GM04504 (cell line): ENCODE measurements at places on chromosomes 6 and 20.

DNA sequence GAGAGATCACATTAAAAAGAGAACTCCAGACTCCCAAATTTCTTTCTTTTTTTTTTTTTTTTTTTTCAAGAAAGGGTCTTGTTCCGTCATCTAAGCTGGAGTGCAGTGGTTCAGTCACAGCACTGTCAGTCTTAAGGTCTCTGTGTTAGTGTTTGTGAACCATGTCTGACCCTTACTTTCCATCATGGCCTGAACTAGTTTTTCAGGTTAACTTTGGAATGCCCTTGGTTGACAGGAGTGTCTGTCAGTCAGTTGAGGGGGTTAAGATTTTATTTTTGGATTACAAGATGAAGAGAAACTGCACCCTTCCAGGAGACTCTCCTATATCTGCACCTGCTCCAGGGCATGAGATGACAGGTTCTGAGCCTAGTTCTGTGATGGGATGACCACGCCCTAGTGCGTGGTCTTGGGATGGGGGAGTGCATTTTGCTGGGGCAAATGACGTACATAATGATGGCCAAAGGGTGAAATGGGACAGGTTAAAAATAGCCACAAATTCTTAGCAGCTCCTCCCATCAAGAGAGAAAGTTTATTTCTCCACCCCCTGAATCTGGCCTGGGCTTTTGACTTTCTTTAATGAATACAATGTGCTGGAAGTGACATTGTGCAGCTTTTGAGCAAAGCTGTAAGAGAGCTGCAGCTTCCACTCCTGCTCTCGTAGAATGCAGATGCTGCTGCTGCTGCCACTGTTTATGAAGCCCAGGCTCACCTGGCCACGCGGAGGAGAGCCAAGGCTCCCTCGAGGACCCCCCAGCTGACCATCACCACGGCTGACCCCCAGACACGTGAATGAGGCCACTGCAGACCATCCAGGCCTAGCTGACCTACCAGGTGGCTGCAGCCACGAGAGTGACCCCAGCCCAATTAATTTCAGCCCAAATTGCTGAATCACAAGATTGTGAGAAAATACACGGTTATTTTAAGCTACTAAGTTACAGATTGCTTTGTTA lies 29.7 kb upstream of the FAM50B start:
- DNase-seq, result no peak

- DNase-seq, result no peak
These were observed 164.2 kb downstream of the PHF3 start for GRCh38 chr6:63799813-63800212.

DNA sequence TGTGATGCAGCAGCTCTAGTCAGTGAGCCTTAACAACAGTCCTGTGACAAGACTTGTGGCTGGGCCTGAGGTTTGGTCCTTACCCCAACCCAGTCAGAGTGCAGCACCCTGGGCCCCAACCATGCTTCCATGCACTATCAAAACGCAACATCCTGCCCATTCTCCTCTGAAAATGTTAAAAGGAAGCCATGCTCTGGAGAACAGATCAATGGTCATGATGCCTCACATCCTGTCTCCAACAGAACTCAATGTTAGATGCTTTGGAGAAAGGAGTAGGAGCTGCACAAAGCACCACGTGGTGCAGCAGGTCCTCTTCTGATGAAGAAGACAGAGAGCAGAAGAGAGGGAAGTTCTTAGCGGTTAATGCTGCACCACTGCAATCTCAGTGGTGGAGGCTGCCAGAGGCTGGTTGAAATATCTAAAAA lies 41.9 kb downstream of the TRAM2 start:
- DNase-seq, result no peak

DNA sequence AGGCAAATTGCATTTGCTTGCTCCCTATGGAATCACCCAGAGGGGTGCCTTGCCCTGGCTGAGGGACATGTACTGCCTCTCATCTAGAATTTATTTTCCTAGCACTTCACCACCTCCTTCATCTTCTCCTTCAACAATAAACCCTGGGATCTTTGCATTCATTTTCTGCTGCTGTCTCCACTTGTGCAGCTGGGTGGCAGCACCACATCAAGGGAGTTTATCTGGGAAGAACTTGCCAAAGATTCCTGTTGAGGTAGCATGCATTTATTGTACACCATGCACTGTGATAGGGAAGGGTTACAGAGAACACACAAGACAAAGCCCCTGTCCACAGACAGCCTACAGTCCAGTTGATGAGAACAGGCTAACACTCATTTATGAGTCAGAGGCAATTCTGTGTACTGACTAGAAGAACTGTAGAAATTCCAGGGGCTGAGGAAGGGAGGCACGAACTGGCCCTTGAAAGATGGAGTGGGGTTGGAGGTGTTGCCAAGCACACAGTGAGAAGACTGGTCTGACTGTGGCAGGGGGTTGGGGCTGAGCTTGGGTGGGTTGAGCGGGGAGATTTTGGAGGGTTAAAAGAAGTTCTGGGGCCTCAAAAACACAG lies 17.5 kb downstream of the C20orf173 start:
- no peak for DNase-seq

GRCh38 chr6:144314003-144314485 lies 28.9 kb downstream of the UTRN start:
- DNase-seq, result no peak

DNA sequence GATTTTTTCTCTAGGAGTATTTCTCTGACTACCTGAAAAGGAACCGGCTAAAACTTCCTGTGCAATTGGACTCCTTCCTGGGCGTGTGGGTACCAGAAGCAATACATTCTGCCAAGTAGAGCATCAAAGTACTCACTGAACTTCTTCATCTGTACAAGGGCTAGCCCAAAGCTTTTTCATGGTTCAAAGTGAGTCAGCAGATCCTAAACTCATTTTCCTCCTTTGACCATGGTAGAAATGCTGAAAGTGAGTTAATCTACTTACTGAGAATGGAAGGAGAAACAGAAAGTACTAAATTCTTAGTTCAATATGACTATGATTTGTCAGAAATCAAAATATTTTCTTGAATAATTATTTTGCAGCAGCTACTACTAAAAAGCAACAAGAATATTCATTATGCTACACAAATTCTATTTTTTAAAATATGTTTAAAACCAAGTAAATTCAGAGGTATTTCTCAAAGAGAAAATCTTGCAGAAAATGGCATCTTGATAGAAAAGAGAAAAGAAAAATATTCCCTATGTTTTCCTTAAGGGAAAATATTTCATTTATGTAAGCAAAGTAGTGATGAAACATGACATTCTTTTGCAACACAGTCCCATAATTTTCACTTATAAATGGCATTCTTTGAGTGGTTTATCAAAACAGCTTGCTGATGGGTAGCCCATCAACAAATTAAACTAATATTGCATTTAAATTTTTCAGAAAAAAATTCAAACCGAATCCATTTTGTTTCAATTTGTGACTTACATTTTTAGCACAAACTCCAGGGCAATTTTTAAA lies 3.7 kb upstream of the BEND6 start:
- DNase-seq, result no peak

GRCh38 chr6:132365281-132365907 lies 35.9 kb downstream of the MOXD1 start:
- DNase-seq, result no peak

- no peak for DNase-seq
These were observed 111.2 kb downstream of the KCNQ5 start for GRCh38 chr6:72733045-72733444.

DNA sequence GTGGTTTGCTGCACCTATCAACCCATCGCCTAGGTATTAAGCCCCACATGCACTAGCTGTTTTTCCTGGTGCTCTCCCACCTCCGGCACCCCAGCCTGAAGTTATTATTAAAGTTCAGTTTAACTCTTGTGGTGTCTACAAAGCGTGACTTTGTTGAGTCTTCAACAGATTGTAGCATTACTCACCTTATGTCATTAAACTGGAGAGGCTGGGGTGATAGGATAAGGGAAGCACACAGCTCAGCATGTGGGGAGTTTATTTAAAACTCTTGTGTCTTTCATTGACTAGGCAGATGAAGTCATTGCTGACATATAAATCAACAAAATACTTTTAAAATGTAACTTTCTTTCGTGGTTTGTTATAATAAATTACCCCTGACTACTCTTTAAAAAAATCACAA lies 84.7 kb upstream of the GCM1 start:
- DNase-seq, result no peak

DNA sequence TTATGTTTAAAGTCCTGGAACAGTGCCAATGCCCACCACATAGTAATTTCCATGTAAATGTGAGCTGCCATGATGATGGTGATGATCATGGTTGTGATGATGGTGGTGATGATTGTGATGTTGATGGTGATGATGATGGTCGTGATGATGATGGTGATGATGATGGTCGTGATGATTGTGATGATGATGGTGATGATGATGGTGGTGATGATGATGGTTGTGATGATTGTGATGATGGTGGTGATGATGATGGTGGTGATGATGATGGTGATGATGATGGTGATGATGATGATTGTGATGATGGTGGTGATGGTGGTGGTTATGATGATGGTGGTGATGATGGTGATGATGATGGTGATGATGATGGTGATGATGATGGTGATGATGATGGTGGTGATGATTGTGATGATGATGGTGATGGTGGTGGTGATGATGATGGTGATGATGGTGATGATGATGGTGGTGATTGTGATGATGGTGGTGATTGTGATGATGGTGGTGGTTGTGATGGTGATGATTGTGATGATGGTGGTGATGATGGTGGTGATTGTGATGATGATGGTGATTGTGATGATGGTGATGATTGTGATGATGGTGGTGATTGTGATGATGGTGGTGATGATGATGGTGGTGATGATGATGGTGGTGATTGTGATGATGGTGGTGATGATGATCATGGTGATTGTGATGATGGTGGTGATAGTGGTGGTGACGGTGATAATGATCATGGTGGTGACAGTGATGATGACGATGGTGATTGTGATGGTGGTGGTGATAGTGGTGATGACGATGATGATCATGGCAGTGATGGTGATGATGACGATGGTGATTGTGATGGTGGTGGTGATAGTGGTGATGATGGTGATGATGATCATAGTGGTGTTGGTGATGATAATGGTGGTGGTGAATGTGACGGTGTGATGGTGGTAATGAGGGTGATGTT lies 82.3 kb downstream of the PHACTR3 start:
- DNase-seq, result no peak

DNA sequence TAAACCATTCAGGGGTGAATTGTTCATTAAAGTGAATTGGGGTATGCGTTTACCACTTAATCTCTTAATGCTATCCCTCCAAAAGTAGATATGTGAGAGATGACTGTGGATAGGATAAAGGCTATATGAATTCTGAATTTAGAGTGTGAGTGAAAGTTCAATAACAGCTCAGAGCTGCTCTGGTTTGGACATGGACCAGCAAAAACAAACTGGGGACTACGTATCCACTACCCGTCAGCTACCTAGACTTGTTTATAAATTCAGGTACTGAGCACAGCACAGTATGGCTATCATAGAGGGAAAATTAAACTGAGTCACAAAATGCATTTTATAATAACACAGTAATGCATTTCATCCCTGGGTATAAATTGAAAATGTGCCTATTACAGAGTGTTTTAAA lies 44.4 kb downstream of the HDDC2 start:
- DNase-seq, result no peak

DNA sequence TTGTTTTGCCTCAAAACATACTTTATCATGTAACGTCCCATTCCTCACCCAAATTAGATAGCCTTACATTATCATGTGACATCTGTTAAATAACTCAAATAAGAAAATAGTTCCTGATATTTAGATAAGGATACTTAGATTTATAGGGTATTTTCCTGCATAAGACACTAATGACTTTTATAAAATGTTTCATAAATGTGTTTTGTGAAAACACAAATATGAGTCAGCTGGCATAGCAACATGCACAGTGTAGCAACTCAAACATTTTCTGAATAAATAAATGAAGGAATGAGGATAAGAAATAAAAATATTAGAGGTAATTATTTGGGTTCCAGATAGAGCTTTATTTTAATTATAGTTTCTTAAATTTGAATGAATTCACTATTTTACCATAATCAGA lies 460.4 kb upstream of the PLCB4 start:
- no peak for DNase-seq

- no peak for DNase-seq
These were observed 3.7 kb upstream of the MLIP start for GRCh38 chr6:54107470-54108090.

DNA sequence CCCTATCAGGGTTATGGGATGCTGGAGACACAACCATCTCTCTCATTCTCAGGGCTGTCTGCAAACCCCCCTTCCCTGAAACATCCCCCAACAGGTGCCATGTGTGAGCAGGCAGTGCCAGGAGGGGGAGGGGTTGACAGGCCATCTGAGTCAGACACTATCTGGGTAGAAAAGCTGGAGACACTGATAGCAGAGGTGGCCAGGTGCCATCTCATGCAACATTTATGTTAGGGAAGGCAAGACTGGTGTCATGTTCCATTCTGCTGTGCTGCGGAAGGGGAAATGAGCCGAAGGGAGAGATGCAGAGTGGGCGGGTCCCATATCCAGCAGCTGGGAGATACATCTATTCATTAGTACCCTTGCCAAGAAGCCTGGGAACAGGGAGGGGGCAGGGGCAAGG lies 3.5 kb downstream of the LHFPL5 start:
- DNase-seq, result no peak

- no peak for DNase-seq
These were observed 7.4 kb upstream of the ULBP3 start for GRCh38 chr6:150076196-150076893.

DNA sequence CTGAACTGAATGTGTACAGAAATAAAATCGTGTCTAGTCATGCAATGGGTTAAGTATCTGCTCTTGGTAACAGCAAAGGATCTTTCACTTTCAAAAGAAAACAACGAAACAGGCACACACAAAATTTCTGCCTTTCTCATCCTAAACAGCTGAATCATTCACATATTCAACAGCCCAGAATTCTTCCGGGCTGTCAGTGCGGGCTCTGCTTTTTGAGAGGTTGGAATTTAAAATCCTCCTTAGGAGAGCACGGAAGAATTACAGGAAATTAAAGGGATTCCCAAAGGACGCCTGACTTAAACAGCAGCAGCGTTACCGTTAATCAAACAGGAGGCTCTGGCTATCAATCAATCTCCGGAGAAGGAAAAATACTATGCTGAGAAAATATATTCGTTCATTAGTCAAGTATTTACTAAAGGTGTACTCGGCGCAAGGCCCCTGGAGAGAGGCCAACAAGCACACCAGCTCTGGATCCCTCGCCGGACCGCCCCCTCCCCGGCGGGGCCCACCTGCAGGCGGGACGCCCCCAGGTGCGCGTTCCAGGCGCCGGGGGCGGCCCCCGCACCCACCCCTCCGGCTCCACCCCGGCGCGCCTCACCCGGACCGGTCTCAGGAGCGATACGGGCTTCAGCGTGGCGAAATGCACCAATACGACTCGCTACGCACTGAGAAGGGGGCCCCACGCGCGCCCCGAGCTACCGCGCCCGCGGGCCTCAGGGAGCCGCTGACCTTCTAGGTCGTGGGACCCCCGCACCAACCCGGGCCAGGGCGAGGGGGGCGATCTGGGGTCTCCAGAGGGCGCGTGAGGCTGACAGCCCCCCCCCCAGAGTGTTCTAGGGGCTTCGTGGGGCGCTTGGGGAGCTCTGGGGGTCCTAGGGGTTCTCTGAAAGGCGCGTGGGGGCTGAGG lies 1.0 kb downstream of the NAPB start:
- peak; percentile 34 for DNase-seq

DNA sequence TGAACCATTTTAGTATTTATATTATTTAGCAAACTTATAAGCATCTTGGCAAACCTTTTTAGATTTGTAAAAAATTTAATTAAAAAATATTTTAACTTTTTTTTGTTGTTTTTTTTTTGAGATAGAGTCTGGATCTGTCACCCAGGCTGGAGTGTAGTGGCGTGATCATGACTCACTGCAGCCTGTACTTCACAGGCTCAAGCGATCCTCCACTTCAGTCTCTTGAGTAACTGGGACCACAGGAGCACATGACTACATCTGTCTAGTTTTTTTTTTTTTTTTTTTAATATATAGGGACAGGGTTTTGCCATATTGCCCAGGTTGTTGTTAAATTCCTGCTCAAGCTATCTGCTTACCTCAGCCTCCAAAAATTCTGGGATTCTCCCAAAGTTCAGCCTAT lies 161.1 kb downstream of the EYS start:
- DNase-seq, result no peak
